NAMALWA (cell line): ENCODE measurements at places on chromosomes 6 and 20.

- DNase-seq: no peak
Observed at GRCh38 chr6:44012078-44012493, 115.2 kb downstream of the MRPL14 start.

GRCh38 chr6:140264431-140264830, 890.0 kb upstream of the CITED2 start:
- DNase-seq: no peak

GRCh38 chr6:139996253-139996834, 621.9 kb upstream of the CITED2 start:
- peak; percentile 53 for DNase-seq

GRCh38 chr6:27145731-27146455, 101.6 kb upstream of the PRSS16 start:
- DNase-seq: peak; percentile 94

GRCh38 chr6:106534564-106534982, 94.7 kb downstream of the RTN4IP1 start:
- DNase-seq: no peak

DNA sequence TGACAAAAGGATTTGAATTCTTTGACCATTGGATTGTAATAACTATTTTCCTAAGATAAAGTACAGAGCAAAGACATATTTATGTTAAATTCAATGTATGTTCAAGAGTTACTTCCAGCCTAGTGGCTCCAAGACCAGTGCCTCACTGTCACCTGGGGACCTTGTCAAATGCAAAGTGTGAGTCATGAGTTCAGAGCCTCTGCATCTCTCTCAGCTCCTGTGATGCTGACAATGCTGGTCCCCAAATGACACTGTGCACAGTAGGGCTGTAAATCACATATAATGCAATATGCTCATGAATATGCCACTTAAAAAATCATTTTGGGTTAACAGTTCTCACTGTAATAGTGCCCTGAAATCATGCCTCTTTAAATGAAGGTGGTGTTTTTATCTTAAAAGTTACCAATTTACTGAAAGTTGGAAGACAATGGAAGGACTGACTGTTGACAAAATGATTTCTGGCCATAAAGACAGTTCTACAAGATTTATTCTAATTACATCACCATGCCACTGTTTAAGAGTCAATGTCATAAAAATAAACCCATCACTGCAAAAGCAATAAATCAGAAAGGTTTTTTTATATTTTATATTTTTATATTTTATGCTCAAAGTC, 62.1 kb downstream of the NRSN1 start:
- no peak for DNase-seq

DNA sequence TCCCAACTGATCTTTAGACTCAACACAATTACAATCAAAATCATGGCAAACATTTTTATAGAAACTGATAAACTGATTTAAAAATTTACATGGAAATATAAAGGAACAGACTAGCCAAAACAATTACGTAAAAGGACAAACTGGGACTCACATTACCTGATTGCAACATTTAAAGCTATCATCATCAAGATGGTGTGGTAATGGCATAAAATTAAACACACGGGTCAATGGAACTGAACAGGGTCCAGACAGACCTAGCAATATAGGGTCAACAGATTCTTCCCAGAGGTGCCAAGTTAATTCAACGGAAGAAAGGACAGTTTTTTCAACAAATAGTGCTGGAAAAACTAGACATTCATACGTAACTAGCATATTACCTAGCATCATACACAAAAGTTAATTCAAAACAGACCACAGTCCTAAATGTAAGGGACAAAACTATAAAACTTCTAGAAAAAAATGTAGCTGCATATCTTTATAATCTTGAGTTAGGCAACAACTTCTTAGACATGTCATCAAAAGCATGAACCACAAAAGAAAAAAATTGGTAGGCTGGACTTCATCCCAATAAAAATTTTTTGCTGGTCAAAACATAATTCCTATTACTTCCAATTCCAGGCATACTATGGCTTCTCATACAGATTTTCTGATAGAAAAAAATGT, 147.4 kb upstream of the BEND6 start:
- no peak for DNase-seq

DNA sequence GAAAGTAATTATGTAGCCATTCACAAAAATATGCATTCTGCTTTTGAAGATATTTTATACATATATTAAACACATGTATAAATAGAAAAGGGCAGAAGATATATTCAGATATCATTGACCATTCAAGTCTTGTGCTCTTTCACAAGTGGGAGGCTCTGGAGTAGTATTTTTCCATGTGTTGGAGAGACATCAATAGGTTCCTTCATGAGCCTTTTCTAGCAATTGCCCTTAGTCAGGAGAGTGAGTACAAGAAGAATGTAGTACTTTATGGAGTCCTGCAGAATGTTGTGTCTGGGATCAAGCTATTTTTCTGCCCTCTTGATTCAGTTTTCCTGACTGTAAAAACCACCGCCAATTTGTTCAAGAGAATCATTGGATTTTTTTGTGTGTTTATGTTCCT, 117.9 kb downstream of the LRRC1 start:
- no peak for DNase-seq

- DNase-seq: no peak
Observed at GRCh38 chr20:64038224-64038564, 2.2 kb downstream of the C20orf204 start.

DNA sequence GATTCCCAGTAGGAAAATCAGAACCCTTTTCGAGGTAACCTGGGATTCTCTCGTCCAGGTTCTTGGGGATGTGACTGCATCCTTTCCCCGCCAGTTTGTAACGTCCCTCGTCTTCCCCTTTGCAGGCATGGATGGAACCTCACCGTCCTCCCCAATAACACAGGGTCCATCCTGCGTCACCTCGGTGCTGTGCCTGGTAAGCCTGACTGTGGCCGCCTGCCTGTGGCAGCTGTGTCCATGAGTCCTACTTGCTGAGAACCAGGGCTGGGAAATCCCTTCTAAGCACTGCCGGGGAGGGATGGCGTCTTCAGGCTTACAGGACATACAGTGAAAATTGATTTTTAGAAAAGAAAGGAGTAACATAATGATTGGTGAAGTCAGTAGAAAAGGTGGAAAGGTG, 155.6 kb downstream of the DTNBP1 start:
- DNase-seq: no peak

- DNase-seq: no peak
Observed at GRCh38 chr6:169997187-169997929, 245.9 kb downstream of the ERMARD start.

GRCh38 chr6:85241498-85242052, 208.3 kb upstream of the NT5E start:
- no peak for DNase-seq

DNA sequence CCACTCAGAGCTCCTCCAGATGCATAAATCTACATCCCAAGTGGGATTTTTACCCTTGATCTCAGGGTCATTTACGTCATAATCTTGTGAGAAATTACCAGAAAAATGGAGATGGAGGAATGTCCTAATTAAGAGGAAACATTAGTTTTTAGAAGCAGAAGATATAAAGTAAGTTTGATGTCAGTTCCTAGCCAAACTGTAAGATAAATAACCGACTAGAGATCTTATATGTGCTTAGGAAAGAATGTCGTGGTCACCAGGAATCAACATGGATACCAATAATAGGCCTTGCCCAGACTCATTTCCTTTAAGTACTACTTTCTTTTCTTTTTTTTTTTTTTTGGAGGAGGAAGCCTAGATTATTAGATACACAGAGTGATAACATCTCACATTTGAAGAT, 186.9 kb downstream of the UTRN start:
- no peak for DNase-seq

GRCh38 chr20:34369265-34369664, 6.2 kb downstream of the ITCH start:
- DNase-seq: no peak

- no peak for DNase-seq
Observed at GRCh38 chr20:61645732-61646131, 393.7 kb downstream of the CDH4 start.

- peak; percentile 12 for DNase-seq
Observed at GRCh38 chr6:159221486-159222170, 52.4 kb downstream of the FNDC1 start.

- no peak for DNase-seq
Observed at GRCh38 chr6:41255638-41256246, 27.6 kb downstream of the TREML4 start.

DNA sequence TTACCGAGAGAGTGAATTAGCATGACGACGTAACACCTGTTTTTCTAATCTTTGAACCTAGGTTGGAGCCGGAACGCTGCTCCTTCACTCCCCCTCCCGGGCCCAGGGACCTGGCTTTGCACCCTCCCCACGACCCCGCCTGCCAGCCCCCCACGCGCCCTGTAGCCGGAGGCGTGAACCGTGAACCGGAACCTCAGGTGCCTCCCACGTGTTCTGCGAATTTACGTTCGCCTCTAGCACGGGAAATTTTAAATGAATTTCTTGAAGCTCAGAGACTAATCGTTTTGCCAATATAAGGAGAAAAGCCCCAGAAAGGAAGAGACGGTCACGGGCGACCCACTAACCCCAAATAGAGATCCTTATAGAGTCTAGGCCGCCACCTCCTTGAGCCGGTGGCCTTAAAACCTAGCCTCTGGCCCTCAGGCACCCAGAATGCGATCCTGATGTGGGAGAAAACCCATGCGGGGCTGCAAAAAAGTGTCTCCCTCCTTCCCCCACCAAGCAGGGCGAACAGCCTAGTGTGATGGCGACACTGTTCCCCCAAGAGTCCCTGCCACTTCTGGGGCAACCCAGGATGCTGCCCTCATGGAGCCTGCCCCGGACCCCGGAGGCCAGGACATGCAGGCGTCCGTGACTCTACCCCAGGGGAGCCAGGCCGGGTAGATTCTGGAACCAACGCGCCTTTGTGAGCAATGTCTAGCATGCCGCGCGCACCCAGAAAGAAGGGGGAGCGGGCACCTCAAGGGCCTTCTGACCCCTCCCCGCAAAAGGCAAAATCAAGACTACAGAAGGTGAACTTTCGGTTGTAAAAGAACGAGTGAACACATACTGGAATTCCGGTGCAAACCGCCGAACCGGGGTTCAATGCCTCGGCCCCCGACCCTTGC, 2.7 kb upstream of the SIM1 start:
- DNase-seq: no peak

- DNase-seq: no peak
Observed at GRCh38 chr6:158262755-158263154, 49.5 kb upstream of the TULP4 start.

DNA sequence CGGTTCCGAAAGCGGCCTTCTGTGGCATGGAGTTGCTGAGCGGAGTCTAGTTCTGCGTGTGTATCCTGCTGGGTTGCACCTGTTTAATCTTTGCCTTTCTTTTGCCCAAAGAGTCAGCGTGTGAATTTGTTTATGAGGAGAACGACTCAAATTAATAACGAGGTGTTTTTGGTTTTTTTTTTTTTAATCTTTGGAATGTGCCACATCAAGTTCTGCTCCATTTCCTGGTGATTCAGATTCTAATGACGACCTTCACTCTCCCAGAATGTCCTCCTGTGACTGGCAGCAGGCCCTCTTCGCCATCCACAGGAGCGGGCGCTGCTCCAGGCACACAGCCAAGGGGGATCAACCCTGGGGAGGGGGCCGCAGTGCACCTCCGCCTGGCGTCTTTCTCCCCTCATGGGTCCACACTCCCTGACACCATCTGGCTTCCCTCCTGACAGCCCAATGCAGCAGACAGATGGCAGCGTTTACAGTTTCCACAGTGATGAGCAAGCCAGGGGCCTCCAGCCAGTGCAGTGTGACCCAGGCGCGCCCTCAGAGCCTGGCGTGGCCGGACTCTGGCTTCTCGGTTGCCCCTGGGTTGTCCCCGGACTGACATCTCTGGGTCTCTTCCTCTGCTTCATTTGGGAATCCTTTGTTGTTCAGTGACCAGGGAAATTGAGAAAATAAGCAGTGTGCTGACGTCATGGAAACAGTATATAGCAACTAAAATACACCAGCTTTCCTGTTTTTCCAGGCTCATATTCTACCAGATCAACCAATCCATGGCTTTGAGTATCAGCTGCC, 27.5 kb upstream of the AFDN start:
- no peak for DNase-seq

DNA sequence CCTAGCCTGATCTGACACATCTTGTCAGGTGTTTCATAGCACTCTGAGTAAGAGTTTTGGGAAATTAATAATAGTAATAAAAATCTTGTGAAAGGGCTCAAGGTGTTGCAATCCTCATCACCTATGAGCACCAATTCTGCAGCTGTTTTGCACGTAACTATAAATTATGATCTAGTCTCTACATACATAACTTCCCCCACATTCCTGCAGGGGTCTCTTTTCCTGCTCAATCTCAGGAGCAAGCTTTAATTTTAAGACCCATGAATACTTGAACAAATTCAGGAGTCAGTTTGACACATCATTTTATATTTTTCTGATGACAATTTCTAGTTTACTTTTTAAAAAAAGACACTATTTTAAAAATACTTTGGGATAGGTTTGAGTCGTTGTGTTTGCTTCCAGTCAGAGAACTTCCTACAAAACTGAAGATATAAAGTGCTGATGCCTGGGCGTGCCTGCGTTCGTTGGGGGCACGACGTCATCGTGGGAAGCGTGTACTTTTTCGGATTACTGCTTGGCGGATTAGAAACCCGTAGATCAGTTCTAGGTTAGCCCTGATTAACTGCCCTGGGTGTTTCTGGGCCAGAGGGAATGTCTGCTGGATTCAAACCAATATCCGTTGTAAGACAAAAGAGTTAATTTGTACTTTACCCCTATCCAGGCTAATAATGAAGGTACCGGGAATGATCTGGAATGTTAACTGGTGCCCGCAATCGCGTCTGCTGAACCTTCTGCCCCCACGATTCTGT, 1.0 kb upstream of the E2F3 start:
- DNase-seq: peak; percentile 71

GRCh38 chr6:158703837-158704822, 54.3 kb downstream of the SYTL3 start:
- peak; percentile 86 for DNase-seq

DNA sequence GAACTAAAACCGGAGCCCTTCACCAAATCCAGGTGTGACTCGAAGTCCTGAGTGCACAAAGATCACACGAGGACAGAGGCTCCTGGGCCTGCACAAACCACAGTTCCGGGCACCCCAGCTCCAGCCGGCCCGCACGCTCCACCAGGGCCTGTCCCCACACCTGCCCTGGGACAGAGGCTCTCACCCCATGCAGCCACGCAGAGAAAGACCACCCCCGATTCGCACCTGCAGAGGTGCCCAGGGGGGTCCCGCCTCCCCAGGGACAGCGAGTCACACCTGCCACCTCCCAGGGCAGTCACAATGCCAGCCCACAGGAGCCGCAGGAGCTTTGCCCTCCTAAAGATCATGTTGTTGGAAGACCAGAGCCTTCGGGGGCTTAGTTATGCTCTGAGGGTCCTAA, 25.4 kb upstream of the MRGBP start:
- DNase-seq: no peak

DNA sequence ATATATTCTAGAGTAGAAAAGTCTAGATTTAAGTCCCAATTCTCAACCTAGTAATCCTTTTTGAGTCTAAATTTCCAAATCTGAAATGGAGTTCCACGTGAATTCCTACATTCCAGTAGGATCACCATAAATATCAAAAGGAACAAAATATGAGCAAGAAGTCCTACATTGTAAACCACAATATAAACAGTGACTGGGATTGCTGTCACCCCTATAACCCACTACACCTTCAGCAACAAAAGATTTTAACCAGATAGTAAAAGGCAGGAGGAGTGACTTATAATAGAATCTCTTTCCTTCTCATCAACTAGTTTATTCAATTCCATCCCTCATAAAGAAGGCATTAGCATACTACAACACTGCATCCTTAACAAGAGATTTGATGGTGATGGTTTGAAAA, 210.6 kb downstream of the KIF16B start:
- DNase-seq: no peak
